Stimulated activated CD8-positive, alpha-beta memory T cell treated with anti-CD3 and anti-CD28 coated beads, Interleukin-7, amount 100 ng/mL, for 4 hours (primary cell): ENCODE measurements at places on chromosomes 4 and X.

- DNase-seq, result no peak
Measured at GRCh38 chrX:2360731-2361130, 140.0 kb downstream of the DHRSX start.

- no peak for DNase-seq
Measured at GRCh38 chr4:40530961-40531635, 98.6 kb downstream of the RBM47 start.

GRCh38 chrX:119565107-119565663 lies at the start of gene STEEP1:
Gene STEEP1, minus strand, starts transcription at chrX:119565409. Its CDS starts 54 bp downstream, at chrX:119565355.
- peak; percentile 81 for DNase-seq

DNA sequence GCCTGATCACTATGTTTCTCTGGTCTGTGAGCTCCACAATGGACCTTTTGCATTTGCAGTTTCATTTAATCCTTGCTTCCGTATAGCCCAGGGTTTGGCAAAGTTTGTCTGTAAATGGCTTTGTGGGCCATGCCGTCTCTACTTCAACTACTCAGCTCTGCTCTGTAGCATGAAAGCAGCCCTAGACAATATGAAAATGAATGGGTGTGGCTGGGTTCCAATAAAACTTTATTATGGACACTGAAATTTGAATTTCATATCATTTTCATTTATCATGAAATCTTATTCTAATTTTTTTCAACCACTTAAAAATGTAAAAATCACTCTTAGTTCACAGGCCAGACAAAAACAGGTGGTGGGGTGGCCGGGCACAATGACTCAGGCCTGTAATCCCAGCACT lies 41.5 kb downstream of the ACE2 start:
- no peak for DNase-seq

DNA sequence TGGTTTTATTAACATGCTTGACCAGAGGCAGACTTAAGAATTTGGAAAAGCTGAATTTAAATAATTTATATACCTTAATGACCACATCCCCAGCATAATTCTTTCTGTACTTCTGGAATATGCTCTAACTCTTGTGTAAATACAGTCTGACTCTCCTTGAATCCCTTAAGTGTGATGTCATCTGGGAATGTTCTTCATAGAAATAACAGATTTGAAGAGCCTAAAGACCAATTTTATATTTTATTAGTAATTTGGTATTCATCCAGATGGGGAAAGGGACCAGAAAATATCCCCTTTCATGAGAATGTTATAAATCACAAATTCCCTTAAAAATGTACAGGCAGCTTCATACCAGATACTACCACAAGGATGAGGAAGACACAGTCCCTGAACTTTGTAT lies 58.3 kb downstream of the KCNIP4 start:
- DNase-seq, result no peak

- no peak for DNase-seq
Measured at GRCh38 chr4:108169664-108170063, 932 bp upstream of the LEF1 start.

- no peak for DNase-seq
Measured at GRCh38 chrX:48696909-48697727, 584 bp downstream of the SUV39H1 start.

DNA sequence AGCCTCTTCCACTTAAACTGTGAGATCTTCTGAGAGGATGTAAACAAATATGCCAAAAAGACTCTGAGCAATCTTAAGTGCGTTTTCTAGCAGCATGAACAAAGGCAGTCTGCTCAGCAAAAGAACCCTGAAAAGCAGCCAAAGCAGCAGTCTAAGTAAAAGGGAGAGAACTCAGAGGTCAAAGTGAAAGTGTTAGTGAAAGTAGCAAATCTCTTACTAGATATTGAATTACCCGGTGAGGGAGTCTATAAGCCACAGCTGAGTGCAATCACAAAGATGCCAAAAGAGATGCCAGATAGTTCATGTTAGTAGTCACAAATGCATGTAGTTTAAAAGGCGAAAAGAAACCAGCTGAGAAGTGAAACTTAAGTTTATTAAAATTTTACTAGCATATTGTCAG lies 7.9 kb upstream of the GNRHR start:
- DNase-seq, result no peak

GRCh38 chr4:151663109-151663508 lies 97.7 kb downstream of the GATB start:
- DNase-seq, result no peak
